ENCODE measurements at places on chromosomes 3 and 15.

DNA sequence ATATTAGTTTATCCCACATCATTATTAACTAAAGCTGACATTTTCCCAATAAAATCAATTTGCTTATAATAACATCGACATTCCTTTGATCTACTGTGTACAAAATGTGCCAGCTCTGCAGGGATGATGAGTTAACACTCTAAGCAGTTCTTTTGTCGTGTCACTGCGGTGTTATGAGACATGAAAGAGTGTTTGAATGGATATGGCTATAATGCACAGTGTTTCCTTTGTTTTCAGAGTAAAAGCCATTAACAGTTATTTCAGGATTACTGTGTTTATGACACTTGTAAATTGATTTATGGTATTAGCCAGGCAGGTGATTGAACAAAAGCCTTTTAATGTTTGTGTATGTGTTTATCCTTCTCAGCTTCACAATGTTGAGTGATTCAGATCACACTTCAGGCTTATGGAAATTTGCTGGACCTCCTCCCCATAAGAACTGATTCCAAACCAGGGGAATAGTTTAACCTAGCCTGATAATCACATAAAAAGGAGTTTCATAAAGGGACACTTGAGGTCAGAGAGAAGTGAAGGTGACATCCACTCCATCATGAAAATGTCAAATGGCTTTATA lies 115.7 kb downstream of the CHL1 start:
- no peak for DNase-seq

DNA sequence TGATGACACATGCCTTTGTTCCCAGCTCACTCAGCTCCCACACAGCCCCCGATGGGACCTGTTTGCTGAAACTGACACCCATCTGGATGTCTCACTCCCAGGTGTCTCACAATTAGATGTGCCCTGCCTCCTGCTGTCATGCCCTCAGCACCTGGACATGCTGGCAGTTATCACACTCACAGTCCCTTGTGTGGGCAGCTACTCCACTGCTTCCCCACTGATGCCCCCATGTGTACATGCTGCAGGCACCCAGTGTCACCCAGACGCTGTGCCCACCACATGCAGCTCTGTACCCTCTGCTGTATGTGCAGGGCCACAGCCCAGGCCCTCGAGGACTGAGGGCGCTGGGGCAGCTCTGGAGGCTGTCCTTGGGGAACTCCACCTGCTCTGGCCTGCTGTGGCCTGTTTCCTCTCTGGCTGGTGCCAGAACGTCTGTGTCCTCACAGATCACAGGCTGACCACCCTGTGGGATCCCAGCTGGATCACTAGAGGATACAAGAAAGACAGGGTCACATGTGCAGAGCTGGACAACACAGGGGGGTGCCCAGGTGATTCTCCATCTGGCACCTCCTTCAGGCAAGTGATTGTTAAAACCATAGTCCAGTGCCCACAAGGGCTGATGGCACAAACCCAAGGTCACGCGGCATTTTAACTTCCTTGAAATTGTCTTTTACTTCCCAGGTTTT lies 14.0 kb downstream of the C3orf22 start:
- DNase-seq = no peak

DNA sequence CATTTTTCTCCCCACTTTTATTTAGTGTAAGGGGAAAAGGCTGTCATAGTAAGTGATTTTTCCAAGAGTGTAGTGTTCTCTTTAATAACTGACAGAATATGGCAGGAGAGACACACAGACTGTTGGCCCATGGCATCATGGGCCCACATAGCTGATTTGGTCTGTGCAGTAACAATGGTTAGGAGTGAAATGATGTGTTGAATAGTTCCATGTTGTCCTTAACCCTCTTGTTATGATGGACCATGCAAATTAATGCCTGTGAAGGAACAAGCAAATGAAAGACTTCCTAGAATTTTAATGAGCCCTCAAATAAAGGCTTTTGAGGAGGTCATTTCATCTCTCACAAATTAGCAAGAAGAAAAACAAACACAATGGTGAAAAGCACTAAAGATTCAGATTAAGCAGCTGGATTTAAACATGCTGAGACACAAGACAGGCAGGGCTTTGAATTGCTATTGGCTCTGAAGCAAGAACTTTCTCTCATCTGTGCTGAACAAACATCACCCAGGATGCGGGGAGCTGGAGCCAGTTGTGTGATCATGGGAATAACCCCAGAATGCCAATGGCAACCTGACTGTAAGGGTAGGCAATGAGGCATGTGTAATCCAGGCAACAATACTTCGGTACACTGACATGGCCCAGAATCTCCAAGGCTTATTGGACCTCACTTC lies 136.7 kb upstream of the VEPH1 start:
- DNase-seq = no peak

DNA sequence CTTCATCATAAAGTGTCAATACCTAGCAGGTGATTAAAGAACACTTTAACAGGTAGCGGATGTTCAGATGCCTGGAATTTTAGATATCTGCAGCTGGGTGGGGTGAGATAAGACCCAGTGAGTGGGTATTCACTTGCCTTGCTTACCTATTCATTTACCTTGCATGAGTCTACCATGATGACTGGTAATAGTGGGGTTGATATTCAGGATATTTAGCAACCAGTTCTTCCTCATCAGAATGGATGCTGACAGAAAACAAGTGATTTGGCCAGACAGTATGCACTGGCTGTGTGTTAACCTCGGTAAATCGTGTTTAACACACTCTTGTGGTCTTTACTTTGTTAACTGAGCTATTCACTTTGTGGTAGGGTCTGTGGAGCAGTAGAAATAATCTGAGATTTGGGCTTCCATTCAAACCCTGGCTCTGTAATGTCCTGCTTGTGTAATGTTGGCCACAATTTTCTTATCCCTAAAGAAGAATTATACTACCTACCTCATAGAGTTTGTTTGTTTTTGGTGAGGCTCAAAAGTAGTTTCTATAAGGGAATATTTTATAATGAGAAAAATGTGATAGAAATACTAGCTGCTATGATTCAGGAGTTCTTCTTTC lies 391.9 kb upstream of the TBL1XR1 start:
- DNase-seq = no peak

DNA sequence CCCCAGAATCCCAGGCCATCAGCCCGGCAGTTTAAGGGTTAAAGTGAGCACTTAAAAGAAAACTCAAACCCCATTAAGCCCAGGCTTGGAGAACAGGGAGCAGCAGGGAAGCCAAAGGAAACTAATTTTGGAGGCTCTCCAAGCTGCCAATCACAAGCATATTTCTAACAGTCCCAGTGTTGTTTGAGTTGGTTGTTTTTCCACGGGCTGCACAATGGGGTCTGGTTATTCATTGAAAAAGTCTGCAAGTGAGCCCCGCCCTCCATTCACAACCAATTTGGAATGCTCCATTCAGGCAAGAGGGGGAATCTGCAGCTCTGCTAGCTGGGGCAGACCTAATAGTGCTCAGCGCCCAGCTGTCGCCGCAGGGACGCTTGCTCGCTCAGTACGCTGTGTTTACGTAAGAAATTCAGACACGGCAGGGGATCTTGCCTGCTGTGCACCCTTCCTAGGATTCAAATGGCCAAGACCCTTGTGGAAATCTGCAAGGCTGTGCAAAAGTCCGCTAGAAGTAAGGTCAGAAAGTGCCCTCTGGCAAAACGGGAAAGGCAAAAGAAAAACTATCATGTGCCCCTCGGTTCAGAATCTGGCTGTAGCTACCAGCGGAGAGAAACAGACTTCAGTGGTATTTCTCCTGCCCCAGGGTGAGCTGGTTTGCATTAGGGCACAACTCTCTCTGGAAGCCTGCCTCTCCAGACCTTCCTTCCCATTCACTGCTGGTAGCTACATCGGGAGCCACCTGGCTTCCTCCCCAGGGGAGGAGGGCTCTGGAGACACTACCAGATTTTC lies 11.0 kb downstream of the ETV5 start:
- DNase-seq = peak; percentile 78

DNA sequence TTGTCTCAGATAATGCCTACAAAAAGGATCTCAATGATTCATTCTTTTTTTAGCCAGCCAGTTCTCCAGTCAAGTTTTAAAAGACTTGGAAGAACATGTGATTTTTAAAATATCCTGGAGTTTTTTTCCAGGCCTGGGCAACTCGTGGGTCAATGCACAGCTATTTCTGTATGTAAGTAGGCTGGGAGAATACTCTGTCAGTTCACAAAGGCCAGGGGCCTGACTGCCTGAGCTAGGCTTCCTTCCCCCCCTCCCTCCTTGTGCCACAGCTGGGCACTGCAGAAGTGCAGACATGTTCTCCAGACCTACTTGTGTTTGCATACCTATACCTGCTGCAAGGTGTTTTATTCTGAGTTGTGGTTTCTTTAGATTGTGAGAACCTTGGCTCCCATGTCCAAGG lies 43.7 kb downstream of the CTDSPL start:
- DNase-seq = no peak

DNA sequence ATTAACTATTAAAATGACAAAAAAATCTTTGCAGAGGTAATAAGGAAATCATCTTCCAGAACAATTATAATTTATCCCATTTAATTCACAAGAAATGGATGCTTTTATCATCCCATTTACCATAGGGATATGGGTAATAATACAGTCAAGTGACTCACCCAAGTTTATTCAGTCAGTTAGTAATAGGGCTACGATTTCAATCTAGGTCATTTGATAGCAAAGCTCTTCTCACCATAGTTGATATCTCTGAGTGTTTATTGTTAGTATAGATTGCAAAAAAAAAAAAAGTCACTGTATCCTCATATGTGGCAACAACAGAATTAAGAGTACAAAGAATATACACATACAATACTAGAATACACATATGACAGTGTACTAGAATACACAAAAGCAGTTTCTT lies 797.1 kb downstream of the ROBO1 start:
- no peak for DNase-seq

GRCh38 chr3:115819785-115820384 lies 196.6 kb downstream of the GAP43 start:
- peak; percentile 82 for DNase-seq

- no peak for DNase-seq
Measured at GRCh38 chr3:184459355-184459754, 79.5 kb downstream of the CHRD start.

DNA sequence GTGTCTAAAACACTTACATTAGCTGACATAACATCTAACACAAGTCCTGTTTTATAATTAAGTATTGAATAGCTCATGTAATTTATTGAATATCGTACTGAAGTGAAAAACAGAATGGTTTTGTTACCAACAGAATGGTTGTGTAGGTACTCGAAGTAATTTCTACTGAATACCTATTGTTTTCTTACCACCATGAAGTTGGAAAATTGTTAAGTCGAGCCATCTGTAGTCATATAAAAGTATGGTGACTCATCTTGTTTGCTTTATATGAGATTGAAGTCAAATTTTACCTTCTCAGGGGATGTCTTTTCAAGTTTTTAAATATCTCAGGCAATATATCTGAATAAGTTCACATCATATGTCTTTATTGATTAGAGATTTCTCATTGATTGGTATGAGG lies 37.6 kb downstream of the PIAS1 start:
- DNase-seq = no peak

DNA sequence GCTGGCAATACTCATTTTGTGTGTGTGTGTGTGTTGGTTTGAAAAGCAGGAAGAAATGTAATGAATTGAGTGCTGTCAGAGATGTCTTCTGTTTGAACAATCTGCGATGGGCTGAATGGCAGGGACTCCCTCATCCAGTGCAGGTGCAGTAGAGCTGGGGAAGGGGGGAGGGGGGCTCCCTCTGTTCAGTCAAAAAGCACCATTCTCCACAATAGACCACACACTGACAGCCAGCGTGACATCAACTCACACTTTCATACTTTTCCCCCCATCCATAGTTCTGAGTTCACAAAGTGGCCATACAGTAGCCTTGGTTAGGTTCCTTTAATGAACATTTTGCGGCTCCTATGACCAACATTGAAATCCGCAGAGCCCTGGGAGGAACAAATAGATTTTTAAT lies 10.4 kb downstream of the SOX2 start:
- no peak for DNase-seq

GRCh38 chr3:171959532-171960089 lies 79.8 kb upstream of the FNDC3B start:
- DNase-seq = no peak

- no peak for DNase-seq
Measured at GRCh38 chr15:89494941-89495637, 1.3 kb downstream of the RHCG start.

All from hindlimb muscle (tissue), 1 donor.